ENCODE measurements at places on chromosomes 4 and X. TPM values are rescaled to one million over a fixed set of nuclear protein-coding genes. Genes with fewer than 3 reads are reported as not detected.

DNA sequence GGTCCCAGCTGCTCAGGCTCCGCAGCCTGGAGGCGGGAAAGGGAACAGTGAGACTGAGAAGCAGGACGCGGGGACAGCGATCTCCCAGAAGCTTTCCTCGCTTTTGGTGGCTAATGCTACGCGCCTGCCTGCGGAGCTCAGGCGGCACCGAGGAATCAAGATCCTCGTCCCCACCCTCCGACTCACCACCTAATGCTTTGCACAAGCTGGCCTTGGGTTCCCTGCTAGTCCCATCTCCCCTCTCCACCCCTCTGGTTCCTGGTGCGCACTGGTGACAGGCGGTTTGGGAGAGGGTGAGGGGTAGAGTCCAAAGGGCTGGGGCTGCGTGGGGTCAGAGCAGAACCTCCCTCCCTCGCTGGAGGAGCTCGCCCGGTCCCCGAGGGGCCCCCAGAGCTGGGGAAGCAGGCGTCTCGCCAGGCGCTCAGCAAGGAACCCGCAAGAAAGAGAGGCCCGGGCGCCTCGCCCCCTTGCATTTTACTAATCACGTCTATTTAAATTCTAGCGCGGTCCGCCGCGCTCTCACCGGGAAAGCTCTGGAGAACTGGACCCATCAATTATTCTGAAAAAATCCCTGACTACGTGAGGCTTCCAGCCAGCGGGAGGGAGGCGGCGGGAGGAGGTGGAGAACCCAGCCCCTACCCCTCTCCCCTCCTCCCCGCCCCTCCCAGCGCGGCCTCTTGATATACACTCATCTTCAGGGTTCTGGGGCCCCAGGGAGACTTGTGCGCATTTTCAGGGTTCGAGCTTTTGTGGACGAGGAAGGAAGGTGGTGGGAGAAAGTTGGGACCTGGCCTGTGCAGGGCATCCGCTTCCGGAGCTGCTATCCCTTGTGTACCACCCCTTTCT, 9.1 kb downstream of the POU4F2 start:
- no peaks in the 10 kb centered on the region for H3K36me3 ChIP-seq
- DNase-seq: no peak
- no peak overlapping the region for H3K27ac ChIP-seq
- no peak overlapping the region for H3K4me3 ChIP-seq
- peaks cover 8% of the 10 kb centered on the region for H3K4me1 ChIP-seq

DNA sequence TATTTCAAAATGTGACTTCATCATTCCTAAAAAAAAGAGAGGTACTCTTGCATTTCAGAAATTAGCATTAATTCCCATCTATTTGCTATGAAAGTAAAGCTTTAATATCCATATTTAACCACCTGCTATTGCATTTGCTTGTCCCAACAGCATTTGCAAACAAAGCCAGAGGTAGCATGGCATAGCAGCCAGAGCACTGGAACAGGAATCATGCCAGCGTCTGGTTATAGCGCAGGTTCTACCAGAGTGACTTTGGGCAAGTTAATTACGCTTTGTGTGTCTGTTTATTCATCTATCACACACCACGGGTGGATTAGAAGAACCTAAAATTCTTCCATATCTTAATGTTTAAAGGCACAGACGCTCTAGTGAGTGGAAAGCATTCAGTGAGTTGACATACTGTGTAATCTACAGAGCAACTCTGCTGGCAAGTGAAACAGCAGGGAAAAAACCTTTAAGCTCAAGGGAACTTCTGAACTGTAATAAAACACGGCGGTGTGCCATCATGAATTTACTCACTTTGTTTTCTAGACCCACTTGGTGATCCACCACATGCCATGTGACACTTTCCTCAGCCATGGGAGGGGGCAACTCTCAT, 76.6 kb upstream of the QRFPR start:
- no peaks in the 10 kb centered on the region for H3K27me3 ChIP-seq
- no peaks in the 10 kb centered on the region for H3K36me3 ChIP-seq
- H3K27ac ChIP-seq: no peak overlapping the region
- no peak for DNase-seq

DNA sequence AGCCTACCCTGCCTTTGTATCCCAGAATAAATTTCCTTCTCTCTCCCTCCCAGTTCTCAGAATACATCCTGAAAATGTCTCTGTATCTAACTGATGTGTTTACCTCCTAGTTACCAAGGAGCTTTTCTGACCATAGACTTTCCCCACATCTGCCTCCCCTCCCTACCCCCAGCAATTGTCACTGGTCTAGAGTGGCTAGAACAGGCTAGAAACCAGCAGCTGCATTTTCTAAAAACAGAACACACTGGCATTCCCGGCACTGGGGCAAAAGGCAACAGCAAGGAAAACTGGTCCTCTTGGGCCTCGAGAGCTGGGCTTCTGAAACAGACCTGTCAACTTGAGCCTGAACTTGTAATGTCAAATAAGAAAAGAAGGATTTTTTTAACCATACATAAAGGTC, 16.4 kb downstream of the TASL start:
- no peaks in the 10 kb centered on the region for H3K27me3 ChIP-seq
- no peak overlapping the region for H3K27ac ChIP-seq
- H3K36me3 ChIP-seq: no peaks in the 10 kb centered on the region

- no peaks in the 10 kb centered on the region for H3K36me3 ChIP-seq
- DNase-seq: no peak
- H3K27ac ChIP-seq: no peak overlapping the region
- H3K4me3 ChIP-seq: no peak overlapping the region
These were observed 63.8 kb upstream of the MTM1 start for GRCh38 chrX:150504397-150505182.

GRCh38 chrX:103063918-103064434, at the start of gene BEX1:
TSS of gene BEX1 (minus strand) at chrX:103064171. CDS start at chrX:103063274, 897 bp downstream.
- DNase-seq: no peak
- peaks cover 11% of the 10 kb centered on the region for H3K4me1 ChIP-seq
- H3K27ac ChIP-seq: no peak within 1 kb of the TSS
- H3K36me3 ChIP-seq: no peaks in the 10 kb centered on the region
- no peaks in the 10 kb centered on the region for H3K27me3 ChIP-seq

DNA sequence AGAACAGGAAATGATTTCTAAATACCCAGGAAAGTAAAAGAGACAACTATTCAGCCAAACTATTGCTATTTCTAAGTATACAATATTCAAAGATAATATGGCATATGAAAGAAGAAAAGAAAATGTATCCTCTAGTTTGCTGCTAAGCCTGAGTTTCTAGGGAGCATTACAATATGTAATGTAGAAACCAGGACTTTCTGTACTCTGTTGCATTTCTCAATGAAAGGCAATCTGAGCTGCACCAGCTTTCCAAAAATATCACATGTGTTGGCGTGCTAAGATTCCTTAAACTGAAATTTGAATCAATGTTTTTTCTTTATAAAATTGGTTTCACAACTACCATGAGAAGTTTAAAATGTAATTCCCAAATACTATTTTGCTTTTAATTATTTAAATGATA, 129.6 kb downstream of the ANK2 start:
- no peaks in the 10 kb centered on the region for H3K36me3 ChIP-seq
- peak overlapping the region; percentile 33 for H3K27ac ChIP-seq
- H3K4me1 ChIP-seq: peaks cover 25% of the 10 kb centered on the region
- H3K27me3 ChIP-seq: no peaks in the 10 kb centered on the region

GRCh38 chr4:5993876-5994811, 24.1 kb downstream of the C4orf50 start:
- DNase-seq: no peak
- H3K4me1 ChIP-seq: peaks cover 3% of the 10 kb centered on the region
- peaks cover 78% of the 10 kb centered on the region for H3K27me3 ChIP-seq
- H3K27ac ChIP-seq: no peak overlapping the region

DNA sequence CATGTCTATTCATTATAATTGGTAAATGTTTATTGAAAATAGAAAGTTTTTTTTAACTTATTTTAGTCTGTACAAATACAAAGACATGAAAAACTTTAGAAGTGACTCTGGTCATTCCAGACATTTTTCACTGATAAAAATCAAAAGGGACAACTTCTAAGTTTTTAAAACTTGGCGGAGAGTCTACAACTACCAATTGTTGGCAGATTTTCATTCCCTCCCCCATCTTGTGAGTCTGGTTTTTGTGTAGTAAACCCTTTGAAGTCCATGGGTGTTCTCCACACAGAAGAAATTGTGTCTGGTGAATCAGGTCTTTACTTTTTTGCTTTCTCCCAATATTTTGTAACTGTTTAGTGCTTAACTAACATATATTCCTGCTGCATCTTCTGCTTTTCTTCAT, 336.5 kb downstream of the PDGFC start:
- no peak overlapping the region for H3K27ac ChIP-seq
- H3K36me3 ChIP-seq: no peaks in the 10 kb centered on the region
- no peak overlapping the region for H3K4me3 ChIP-seq

DNA sequence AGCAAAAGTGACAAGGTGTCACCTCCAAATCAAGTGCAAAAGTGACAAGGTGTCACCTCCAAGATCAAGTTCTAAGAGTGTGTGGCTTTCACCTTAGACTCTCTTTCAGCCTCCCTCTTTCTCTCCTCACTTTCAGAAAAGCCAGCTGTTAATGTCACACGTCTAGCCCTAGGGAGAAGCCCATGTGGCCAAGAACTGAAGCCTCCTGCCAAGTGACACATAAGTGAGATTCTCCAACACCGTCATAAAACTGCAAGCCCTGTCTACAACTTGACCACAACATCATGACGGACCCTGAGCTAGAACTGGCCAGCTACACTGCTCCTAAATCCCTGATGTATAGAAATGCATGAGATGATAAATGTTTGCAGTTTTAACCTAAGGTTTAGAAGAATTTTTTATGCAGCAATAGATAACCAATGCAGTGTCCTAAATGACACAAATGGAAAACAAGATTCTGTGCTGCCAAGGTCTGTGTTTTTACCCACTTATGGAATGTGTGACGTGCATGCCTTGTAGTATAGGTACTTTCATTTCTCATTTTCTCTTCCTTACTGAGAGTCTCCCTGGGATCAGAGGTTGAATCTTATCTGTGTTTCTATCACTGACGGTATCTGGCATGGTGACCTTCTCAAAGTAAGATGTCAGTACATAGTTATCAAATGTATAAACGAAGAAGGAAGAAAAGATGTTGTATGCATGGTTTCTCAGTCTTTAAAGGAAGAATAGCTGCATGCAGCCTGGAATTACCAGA, 25.0 kb downstream of the NLGN4X start:
- no peak overlapping the region for H3K4me3 ChIP-seq
- H3K4me1 ChIP-seq: no peaks in the 10 kb centered on the region
- no peak for DNase-seq

- H3K4me1 ChIP-seq: no peaks in the 10 kb centered on the region
- H3K27me3 ChIP-seq: no peaks in the 10 kb centered on the region
- no peak overlapping the region for H3K27ac ChIP-seq
These were observed 52.4 kb downstream of the ANOS1 start for GRCh38 chrX:8679550-8679949.

DNA sequence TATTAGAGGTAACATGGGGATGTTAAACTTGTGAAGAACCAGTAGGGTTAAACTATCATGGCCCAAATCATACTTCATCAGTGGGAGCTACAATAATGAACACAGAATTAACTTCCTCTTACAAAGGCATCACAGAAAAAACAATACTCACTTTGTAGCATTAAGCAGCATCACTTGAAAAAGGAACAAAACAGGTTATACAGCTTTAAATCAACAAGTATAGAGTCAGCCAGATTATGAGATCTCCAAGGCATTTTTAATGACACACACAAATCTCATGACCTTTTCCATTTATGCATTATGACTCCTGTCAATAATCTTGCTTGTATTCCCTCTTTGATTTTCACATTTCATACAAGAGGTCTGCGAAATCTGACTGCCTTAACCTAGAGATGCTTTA, 18.3 kb downstream of the FBXL5 start:
- H3K4me3 ChIP-seq: no peak overlapping the region
- H3K4me1 ChIP-seq: no peaks in the 10 kb centered on the region
- H3K27me3 ChIP-seq: no peaks in the 10 kb centered on the region
- DNase-seq: no peak
- peaks cover 92% of the 10 kb centered on the region for H3K36me3 ChIP-seq
- no peak overlapping the region for H3K27ac ChIP-seq

DNA sequence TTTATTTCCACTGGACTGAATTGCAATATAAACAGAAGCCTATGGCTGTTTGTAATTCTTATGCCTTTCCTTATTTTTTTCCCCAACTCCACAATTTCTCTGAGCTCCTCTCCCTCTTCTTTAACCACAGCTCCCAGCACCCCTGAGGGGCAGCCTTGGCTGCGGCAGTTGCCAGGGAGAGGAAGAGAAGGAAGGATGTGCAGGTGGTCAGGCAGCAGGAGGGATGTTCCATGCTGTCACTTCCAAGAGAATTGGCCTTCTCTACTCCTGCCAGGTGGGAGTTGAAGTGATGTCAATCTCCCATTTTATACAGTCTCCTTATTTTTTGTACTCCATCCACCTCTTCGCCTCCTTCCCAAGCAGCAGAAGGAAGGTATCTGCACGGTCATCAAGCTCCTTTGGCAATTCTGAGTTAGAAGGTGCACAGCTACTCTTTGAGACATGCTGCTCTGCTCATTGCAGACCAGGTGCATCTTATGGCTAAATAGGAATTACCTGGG, 343.3 kb upstream of the RPS6KA3 start:
- H3K4me3 ChIP-seq: no peak overlapping the region
- DNase-seq: no peak
- no peaks in the 10 kb centered on the region for H3K36me3 ChIP-seq
- H3K27me3 ChIP-seq: no peaks in the 10 kb centered on the region

- no peak overlapping the region for H3K27ac ChIP-seq
- H3K4me1 ChIP-seq: no peaks in the 10 kb centered on the region
- DNase-seq: no peak
- H3K4me3 ChIP-seq: no peak overlapping the region
- H3K36me3 ChIP-seq: no peaks in the 10 kb centered on the region
- H3K27me3 ChIP-seq: no peaks in the 10 kb centered on the region
These were observed 72.3 kb downstream of the PAK3 start for GRCh38 chrX:111168314-111168713.

GRCh38 chr4:87559090-87559837, 30.1 kb upstream of the SPARCL1 start:
- H3K4me3 ChIP-seq: no peak overlapping the region
- no peaks in the 10 kb centered on the region for H3K36me3 ChIP-seq
- H3K27ac ChIP-seq: no peak overlapping the region
- DNase-seq: no peak

GRCh38 chrX:39990388-39990787, 107.4 kb downstream of the BCOR start:
- no peak overlapping the region for H3K27ac ChIP-seq
- H3K4me3 ChIP-seq: no peak overlapping the region
- no peaks in the 10 kb centered on the region for H3K27me3 ChIP-seq
- no peaks in the 10 kb centered on the region for H3K4me1 ChIP-seq
- H3K36me3 ChIP-seq: no peaks in the 10 kb centered on the region

- DNase-seq: no peak
- H3K27me3 ChIP-seq: no peaks in the 10 kb centered on the region
- H3K4me1 ChIP-seq: peaks cover 29% of the 10 kb centered on the region
- H3K4me3 ChIP-seq: no peak overlapping the region
These were observed 134.4 kb downstream of the PCDH7 start for GRCh38 chr4:30854531-30854930.

The CLDN34 gene
- not detected for total RNA-seq

The RHOXF2B gene
- total RNA-seq: not detected

The NEUROG2 gene
- total RNA-seq: not detected

The FAM236B gene
- total RNA-seq: not detected

The BEX3 gene
- 134 TPM for total RNA-seq

The LANCL3 gene
- total RNA-seq: 1.5 TPM

The CXCL3 gene
- not detected for total RNA-seq
